Cardiac septum (tissue), 1 donor: ENCODE measurements at places on chromosomes 11 and 22. TPM values are rescaled to one million over a fixed set of nuclear protein-coding genes. Genes with fewer than 3 reads are reported as not detected.

- no peak for DNase-seq
Measured at GRCh38 chr11:77088236-77089003, 14.2 kb upstream of the OMP start.

- DNase-seq = no peak
Measured at GRCh38 chr11:10588904-10589303, 20.4 kb upstream of the LYVE1 start.

DNA sequence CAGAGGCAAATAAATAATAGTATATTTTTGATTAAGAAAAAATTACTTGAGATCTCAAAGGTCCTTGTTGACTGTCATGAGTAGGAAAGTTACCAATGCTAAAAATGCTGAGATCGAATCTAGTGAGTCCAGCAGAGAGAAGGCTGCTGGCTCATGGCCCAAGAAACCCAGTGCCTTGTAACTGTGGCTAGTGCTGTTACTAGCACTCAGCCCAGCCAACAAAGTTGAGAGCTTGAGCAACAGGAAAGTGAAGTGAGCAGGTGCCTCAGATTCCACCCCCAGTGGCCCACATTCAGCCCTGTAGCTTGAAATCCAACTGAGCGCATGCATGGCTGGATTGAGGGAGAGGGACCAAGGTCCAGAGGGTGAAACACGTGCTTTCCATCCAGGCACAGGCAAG lies 398.2 kb downstream of the SHANK2 start:
- no peak for DNase-seq

The ANKK1 gene
- total RNA-seq = 0.16 TPM

The APOA1 gene
- 47.2 TPM for total RNA-seq
